ENCODE measurements at places on chromosomes 6 and 20. TPM values are rescaled to one million over a fixed set of nuclear protein-coding genes. Genes with fewer than 3 reads are reported as not detected.

The PSMG4 gene
- 10.7 TPM for total RNA-seq

The GABRR2 gene
- 1.7 TPM for total RNA-seq

The UNC93A gene
- 14.0 TPM for total RNA-seq

The RIPPLY2 gene
- not detected for total RNA-seq

The CD40 gene
- 2.2 TPM for total RNA-seq

The CD24 gene
- total RNA-seq = 84.6 TPM

The BAG2 gene
- total RNA-seq = 4.9 TPM

The CLIC5 gene
- 0.33 TPM for total RNA-seq

The CAPN11 gene
- total RNA-seq = 0.19 TPM

GRCh38 chr20:20455926-20456325 is 88.0 kb downstream of the INSM1 start:
- no peak for DNase-seq

GRCh38 chr6:159438106-159438505 is 254.9 kb downstream of the SOD2 start:
- no peak for DNase-seq

- DNase-seq = no peak
These were observed 25.3 kb upstream of the CD93 start for GRCh38 chr20:23111307-23111943.

GRCh38 chr6:100565439-100566104 is 100.9 kb upstream of the SIM1 start:
- no peak for DNase-seq

GRCh38 chr20:43947316-43947710 is 32.7 kb downstream of the TOX2 start:
- no peak for DNase-seq

DNA sequence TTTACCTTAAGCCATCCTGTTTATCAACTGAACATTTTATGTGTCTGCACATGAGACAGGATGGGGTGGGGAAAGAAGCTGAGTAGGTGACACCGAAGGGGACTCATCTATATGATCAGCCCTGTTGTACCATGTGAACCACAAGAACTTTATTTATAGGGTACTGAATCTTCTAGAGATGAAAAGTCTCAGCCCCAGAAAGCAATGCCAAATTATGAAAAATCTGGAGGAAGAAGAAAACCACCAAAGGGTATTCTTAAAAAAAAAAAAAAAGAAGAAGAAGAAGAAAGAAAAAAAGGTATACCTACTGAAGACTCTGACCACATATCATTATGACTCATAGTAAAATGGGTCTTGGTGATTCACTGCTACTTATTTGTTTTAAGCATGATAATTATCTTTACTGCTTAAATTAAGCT is 39.8 kb upstream of the HBS1L start:
- no peak for DNase-seq

GRCh38 chr20:35854713-35855348 is 83.0 kb downstream of the PHF20 start:
- no peak for DNase-seq

GRCh38 chr6:154583546-154584188 is 73.2 kb upstream of the CNKSR3 start:
- DNase-seq = no peak

DNA sequence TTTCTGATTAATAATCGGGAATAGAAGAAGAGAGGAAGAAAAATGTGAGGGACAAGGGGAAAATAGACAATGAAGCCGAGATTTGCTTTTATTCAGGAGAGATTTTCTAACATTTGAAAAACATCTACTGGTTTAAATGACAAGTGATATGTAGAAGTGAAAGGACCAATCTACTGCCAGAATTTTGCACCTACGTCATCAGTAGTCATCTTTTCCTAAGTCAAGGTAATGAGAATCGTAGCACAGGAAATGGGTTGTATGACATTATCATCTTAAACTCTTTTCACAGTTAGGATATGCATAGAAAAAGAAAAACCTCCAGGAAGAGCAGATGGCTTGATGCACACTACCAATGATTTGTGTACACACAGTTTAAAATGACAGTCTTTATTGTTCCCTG is 45.3 kb upstream of the RAB32 start:
- DNase-seq = no peak

DNA sequence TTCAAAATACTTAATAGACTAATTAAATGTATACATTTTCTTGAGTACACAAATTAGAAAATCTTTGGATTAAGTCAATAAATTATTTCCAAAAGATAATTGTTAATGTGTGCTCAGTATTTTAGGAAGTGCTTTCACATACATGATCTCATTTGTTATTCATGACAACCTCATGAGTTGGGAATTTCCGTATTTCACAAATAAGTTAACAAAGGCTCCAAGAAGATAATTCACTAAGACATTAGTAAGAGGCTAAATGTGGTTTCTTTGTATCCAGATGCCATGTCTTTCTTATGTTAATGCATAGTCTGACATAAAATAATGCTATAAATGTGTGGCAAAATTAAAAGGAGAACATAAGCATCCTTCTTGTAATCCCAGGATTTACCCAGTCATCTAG is 79.5 kb upstream of the TCF21 start:
- no peak for DNase-seq

DNA sequence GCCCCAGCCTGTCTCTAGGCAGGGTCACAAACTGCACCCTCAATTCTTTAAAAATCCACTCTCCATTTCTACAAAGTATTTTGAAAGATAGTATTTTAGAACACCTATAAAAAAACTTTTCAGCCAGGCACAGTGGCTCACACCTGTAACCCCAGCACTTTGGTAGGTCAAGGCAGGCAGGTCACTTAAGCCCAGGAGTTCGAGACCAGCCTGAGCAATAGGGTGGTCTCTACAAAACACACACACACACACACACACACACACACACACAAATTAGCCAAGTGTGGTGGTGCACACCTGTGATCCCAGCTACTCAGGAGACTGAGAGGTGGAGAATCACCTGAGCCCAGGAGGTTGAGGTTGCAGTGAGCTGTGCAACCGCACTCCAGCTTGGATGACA is 30.2 kb downstream of the SLC23A2 start:
- DNase-seq = no peak

DNA sequence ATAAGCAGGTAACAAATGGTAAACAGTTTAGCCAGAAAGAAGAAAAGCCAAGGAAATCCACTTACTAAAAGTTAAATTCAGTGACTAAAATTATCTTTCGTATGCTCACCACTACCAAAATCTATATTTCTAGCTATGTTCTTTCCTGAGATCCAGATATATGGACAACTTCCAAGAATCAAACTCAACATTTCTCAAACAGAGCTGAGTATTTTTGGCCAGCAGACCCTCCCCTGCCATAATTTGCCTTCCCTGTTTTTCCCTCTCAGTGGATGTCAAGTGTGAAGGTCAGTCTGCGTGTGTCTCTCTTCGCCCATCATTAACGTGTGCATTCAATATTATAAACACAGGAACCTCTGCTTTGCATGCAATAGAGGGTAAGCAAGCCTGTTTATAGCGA is 42.0 kb downstream of the PRKN start:
- DNase-seq = no peak

DNA sequence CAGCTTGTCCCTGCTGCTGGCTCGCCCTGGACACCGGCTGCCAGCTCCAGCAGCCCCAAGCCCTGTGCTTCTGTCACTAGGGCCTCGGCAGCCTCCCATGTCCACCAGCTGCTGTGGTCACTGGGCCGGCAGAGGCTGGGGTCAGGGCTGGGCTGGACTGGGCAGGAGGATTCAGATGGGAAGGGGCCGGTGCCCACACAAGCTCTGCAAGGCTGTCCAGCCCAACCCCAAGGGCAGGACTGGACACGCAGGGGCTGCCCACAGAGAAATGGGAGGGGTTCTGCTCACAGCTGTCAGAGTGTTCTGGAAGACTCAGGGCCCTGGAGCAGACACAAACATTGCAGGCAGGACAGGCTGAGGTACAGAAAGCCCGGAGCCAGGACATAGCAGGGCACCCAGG is 65.6 kb downstream of the ADNP start:
- no peak for DNase-seq

- no peak for DNase-seq
These were observed 8.6 kb downstream of the GABRR1 start for GRCh38 chr6:89208551-89208950.

GRCh38 chr6:147467428-147467827 is 41.1 kb upstream of the SAMD5 start:
- DNase-seq = no peak

DNA sequence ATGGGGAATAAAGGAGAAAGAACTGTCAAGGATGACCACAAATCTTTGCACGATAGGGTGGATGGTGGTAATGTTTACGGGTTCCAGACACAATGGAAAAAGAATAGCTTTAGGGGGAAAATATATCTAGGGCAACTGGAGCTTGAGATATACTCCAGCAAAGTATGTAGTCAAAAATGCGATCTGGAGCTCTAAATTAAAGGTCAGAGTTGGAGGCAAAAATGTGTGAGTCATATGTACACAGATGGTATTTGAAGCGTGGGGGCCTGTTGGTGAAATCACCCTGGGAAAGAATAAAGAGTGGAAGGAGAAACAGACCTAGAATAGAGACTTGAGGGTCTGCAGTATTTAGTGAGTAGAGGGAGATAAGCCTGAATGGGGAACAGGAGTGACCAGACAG is 633.9 kb upstream of the CHD6 start:
- DNase-seq = no peak

DNA sequence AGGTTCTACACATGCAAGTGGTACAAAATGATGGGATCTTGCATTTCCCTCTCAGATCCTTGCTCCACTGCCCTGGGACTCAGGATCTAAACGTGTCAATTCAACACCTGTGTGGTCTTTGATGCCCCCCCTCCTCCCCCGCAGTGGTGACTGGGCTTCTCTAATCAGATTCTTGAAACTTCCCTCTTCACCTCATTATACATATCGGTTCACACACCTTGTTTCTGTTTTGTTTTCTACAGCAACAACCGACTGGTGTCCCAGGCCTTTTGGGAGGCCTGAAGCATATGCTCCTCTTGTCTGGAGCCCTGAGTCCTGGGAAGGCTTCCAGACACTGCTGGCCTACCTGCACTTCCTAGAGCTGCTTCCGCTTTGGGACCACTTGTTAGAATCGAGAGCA is 20.0 kb downstream of the SAMD3 start:
- no peak for DNase-seq

DNA sequence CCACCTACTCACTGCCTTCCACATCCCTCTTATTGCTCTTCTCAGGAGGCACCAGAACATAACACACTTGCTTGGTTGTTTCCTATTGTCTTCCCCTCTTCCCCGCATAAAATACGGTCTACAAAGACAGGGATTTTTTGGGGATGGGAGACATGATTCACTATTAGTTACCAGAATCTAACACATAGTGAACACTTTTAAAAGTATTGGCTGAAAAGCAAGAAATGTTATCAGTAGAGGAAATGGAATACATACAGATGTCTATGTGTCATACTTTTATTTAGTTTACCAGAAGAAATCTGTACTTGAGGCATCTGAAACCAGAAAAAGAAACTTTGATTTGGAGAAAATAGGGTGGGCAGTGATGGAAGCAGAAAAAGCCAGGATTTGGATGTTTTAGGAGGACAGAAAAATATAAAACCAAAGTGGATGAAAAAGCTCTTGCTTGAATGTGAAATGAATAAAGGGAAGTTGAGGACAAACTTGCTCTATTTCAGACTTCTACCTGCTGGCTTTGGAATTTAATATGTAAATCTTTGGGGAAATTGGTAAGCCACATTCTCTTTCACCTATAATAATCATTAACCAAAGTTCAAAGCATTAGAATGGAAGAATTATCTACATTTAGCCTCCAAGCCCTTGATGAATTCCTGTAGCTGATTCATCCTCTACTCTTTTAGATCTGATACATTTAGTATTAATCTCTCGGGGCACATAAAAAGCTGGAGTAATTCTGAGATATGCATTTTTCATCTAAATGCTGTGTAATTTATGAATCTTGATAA is 82.6 kb downstream of the DOK5 start:
- no peak for DNase-seq

DNA sequence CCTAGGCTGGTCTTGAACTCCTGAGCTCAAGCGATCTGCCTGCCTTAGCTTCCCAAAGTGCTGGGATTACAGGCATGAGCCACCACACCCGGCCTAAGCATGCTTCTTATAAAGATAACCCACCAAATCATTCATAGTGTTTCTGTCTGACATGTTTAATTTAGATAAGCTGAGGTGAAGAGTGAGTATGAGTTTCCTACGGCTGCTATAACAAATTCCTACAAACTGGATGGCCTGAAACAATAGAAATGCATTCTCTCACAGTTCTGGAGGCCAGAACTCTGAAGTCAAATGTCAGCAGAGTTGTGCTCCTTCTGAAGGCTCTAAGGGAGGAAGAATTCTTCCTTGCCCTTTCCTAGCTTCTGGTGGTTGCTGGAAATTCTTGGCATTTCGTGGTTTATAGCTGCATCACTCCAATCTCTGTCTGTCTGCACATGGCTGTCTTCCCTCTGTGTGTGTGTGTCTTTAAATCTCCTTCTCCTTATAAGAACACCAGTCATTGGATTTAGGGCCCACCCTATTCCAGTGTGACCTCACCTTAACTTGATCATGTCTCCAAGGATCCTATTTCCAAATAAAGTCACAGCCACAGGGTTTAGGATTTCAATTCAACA is 29.9 kb downstream of the MAPK13 start:
- no peak for DNase-seq

- DNase-seq = no peak
These were observed 189.4 kb downstream of the ZFP64 start for GRCh38 chr20:52001999-52002666.

DNA sequence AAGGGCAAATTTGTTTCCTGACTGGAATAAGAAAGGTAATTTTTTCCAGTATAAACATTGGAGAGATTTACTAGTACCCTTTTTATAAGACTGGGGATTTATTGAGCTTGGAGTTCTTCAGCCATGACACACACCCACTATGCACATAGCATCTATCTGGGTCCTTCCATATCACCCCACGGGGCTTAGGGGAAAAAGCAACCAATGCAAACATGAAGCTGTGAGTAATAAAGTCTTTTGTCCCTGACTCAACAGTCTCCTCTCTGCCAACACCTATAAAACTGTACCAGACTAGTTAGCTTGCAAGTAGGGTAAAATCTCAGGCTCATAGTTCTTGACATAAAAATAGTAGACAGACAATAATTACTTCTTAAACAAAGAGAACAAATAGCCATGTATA is 23.4 kb downstream of the COL21A1 start:
- DNase-seq = no peak

GRCh38 chr6:125919618-125920017 is 37.0 kb upstream of the HINT3 start:
- DNase-seq = no peak

DNA sequence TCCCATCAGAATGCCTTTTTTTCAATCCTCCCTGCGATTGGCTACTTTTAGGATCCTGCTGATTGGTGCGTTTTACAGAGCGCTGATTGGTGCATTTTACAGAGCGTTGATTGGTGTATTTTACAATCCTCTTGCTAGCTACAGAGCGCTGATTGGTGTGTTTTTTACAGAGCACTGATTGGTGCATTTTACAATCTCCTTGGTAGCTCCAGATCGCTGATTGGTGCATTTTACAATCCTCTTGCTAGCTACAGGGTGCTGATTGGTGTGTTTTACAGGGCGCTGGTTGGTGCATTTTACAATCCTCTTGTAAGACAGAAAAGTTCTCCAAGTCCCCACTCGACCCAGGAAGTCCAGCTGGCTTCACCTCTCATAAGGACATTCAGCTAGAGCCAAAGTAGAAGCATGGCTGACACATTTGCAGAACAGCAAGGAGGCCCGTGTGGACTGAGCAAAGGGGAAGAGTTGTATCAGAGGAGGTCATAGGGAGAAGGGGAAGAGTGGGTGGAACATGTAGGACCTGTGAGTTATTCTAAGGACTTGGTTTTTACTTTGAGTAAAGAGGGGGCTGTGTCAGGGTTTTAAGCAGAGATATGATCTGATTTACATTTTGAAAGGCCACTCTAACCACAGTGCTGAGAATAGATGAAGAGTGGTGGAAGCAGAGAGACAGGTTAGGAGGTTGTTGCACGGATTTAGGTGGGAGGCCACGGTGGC is 2.6 kb downstream of the ALDH5A1 start:
- no peak for DNase-seq
